ENCODE measurements at places on chromosomes 7 and 10. TPM values are rescaled to one million over a fixed set of nuclear protein-coding genes. Genes with fewer than 3 reads are reported as not detected.

Gene CYP2C19
- not detected for total RNA-seq

Gene C7orf57
- 0.09 TPM for total RNA-seq

Gene AKR1C8
- total RNA-seq, result not detected

Gene EPHB6
- 11.0 TPM for total RNA-seq

Gene LIPK
- not detected for total RNA-seq

Gene TOMM7
- total RNA-seq, result 217 TPM

Gene POP7
- 17.8 TPM for total RNA-seq

Gene TEX36
- total RNA-seq, result 2.1 TPM

Gene CALCR
- total RNA-seq, result not detected

Gene HABP2
- not detected for total RNA-seq

Gene DNAJB6
- total RNA-seq, result 86.6 TPM

Gene CRTAC1
- total RNA-seq, result not detected

Gene BLNK
- not detected for total RNA-seq

Gene GPR15LG
- total RNA-seq, result not detected

Gene CAMK1D
- total RNA-seq, result 2.3 TPM

Gene RAPGEF5
- 4.2 TPM for total RNA-seq

Gene CELF2
- 42.8 TPM for total RNA-seq

Gene INTS1
- 44.2 TPM for total RNA-seq

Gene PLAU
- total RNA-seq, result 21.6 TPM

Gene AGMO
- total RNA-seq, result not detected

Gene TMEM229A
- total RNA-seq, result 3.8 TPM

Gene SEMA3C
- total RNA-seq, result 319 TPM
